ENCODE measurements at places on chromosomes 7 and 10.

GRCh38 chr10:30387646-30388243 is 38.7 kb upstream of the MTPAP start:
- DNase-seq: no peak

DNA sequence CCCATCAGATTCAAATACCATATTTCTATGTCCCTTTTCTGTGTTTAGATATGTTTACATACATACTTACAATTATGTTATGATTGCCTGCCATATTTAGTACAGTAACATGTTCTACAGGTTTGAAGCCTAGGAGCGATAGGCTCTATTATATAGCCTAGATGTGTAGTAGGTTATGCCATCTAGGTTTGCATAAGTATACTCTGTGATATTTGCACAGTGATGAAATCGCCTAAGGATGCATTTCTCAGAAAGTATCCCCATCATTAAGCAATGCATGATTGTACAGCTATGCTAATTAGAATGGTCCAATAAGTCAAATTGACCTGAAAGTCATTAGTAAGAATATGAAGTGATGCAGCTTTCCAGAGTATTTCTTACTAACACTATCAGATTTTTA is 1171.7 kb upstream of the LRRTM3 start:
- no peak for DNase-seq

GRCh38 chr10:96266118-96266770 is 5.1 kb downstream of the BLNK start:
- DNase-seq: no peak

GRCh38 chr7:129412501-129412900 is 21.7 kb upstream of the STRIP2 start:
- no peak for DNase-seq

- DNase-seq: no peak
These were observed 36.0 kb downstream of the MYOF start for GRCh38 chr10:93445978-93446720.

- DNase-seq: no peak
These were observed 111.4 kb upstream of the CACUL1 start for GRCh38 chr10:118865998-118866693.

DNA sequence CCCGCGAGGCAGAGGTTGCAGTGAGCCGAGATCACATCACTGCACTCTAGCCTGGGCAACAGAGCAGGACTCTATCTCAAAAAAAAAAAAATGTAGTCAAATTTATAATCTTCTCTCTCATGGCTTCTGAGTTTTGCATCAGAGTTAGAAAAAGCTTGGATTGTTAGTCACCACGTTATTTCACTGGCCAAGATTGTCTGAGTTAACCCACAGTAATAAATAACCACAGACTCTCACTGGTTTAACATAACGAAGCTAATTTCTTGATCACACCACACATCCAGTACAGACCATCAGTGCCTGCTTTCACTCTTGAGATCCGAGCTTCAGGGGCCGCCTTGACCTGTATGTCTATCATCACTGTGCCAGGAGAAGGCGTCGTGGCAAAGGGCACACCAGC is 116.8 kb upstream of the JCAD start:
- no peak for DNase-seq

DNA sequence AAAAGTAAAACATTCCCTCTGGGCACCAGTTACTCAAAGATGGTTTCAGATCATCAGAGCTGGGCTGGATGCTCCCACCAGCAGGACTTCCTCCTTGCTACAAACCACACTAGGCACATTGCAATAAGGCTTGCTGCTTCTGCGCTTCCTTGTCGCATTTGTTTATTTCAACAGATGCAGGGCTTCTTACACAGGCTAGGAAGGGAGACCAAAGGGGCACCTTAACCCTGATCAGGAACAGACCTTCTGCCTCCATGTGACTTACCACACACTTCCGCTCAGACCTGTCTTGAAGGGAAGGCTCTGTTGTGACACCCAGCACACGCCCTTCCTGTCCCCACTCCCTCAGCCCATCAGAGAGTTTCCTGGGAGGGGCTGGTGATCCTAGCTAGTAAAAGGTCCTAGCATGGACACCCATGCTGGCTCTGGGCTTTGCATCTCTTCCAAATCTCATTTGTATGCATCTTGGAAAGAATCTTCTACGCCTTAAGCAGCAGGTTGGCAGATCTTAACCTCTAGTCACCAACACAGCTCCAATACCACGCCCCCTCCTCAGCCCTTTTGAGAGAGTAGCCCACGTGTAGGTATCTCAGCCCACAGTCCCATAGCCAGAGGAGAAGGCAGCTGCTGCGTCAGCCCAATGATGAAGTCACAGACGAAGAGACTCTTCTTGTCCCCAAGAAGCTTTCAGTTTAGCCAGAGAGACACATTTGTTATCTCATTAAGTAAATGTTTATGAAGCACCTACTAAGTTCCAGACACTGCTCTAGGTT is 47.1 kb upstream of the SVIL start:
- DNase-seq: peak; percentile 36

GRCh38 chr10:308101-308500 is 172.8 kb downstream of the ZMYND11 start:
- no peak for DNase-seq

DNA sequence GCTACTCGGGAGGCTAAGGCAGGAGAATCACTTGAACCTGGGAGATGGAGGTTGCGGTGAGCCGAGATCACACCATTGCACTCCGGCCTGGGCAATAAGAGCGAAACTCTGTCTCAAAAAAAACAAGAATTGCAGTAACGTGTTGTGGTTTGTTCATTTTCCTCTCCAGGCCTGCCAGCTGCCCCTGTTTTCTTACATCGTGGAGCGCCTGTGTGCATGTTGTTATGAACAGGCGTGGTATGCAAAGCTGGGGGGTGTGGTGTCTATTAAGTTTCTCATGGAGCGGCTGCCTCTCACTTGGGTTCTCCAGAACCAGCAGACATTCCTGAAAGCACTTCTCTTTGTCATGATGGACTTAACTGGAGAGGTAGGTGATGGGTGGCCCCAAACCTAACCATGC is 52.1 kb downstream of the TRRAP start:
- DNase-seq: no peak

DNA sequence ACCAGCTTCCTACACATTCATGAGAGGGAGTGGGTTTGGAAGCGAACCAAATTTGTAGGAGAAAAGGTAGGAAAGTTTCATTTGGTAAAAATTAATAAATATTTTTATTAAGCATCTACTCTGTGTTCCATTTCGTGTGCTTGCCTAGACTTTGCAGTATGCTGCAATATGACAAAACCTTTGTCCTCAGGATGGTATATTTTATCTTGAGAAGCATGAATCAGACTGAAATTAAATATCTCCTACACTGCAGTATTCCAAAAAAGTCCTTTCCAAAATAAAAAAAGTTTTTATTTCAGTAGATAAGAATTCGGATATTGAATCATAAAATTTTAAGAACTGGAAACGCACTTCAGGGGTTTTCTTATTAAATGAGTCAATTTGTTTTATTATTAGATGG is 47.7 kb downstream of the ANK3 start:
- no peak for DNase-seq

GRCh38 chr10:133088179-133088955 is 643 bp downstream of the ADGRA1 start:
- no peak for DNase-seq

- DNase-seq: no peak
These were observed 18.0 kb upstream of the CFAP70 start for GRCh38 chr10:73376679-73377078.

- DNase-seq: peak; percentile 36
These were observed 338.0 kb upstream of the MKI67 start for GRCh38 chr10:128463991-128464760.

- no peak for DNase-seq
These were observed 470.8 kb upstream of the SEMA3A start for GRCh38 chr7:84665339-84665738.

DNA sequence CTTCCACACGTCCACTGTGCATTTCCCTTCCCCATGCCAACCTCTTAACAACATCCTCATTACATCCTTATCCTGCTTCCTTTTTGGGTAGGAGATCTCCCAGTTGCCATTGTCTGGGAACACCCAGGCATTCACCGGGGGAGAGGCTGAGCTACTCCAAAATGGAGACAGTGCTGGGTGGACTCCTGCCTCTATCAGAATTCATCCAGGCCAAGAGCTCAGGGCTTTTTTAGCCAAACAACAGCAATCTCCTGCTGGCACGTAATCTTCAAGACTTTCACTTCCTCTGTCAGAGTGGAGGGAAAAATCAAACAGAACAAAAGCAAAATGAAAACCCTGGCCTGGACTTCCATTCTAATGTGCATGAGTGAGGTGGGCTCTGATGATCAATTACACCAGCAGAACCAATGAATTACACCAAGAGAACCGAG is 245.0 kb downstream of the PRPF18 start:
- DNase-seq: no peak

- no peak for DNase-seq
These were observed 44.5 kb upstream of the STK17A start for GRCh38 chr7:43538404-43538771.

GRCh38 chr10:103696094-103696410 is 159.3 kb downstream of the SH3PXD2A start:
- no peak for DNase-seq

Data from stimulated activated naive CD4-positive, alpha-beta T cell (primary cell).